ENCODE measurements at places on chromosomes 12 and 14. TPM values are rescaled to one million over a fixed set of nuclear protein-coding genes. Genes with fewer than 3 reads are reported as not detected.

- H3K27me3 ChIP-seq: no peaks in the 10 kb centered on the region
- peaks cover 11% of the 10 kb centered on the region for H3K4me1 ChIP-seq
- H3K36me3 ChIP-seq: no peaks in the 10 kb centered on the region
- H3K4me3 ChIP-seq: no peak overlapping the region
Observed at GRCh38 chr12:77116277-77116676, 50.9 kb upstream of the E2F7 start.

GRCh38 chr12:95721320-95721719 is 69.2 kb downstream of the NTN4 start:
- H3K4me1 ChIP-seq: no peaks in the 10 kb centered on the region
- H3K4me3 ChIP-seq: no peak overlapping the region
- no peak overlapping the region for H3K27ac ChIP-seq
- no peak for DNase-seq

- no peak for DNase-seq
- H3K4me3 ChIP-seq: no peak overlapping the region
- H3K36me3 ChIP-seq: no peaks in the 10 kb centered on the region
- H3K4me1 ChIP-seq: no peaks in the 10 kb centered on the region
- no peaks in the 10 kb centered on the region for H3K27me3 ChIP-seq
Observed at GRCh38 chr12:65367396-65367795, 88.9 kb downstream of the MSRB3 start.

DNA sequence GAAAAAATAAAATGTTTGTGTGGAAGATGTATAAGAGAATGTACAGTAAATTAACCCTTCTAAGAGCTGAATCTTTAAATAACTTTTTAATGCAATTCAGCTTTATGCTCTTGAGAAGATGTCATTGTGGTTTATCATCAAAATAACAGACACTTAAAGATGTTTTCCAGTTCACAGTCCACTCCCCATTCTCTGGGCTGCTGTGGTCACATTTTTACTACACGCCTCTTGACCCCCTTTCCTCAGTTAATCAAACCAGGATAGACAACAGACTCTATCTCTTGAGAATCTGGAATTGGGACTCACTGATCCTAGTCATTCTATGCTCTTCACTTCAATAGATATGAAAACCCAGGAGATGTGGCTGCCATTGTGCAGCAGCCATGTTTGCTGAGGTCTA is 24.7 kb upstream of the OR6J1 start:
- no peaks in the 10 kb centered on the region for H3K27me3 ChIP-seq
- H3K27ac ChIP-seq: no peak overlapping the region
- no peak for DNase-seq
- H3K4me1 ChIP-seq: no peaks in the 10 kb centered on the region
- H3K36me3 ChIP-seq: no peaks in the 10 kb centered on the region

- H3K4me1 ChIP-seq: peaks cover 29% of the 10 kb centered on the region
- no peaks in the 10 kb centered on the region for H3K36me3 ChIP-seq
Observed at GRCh38 chr12:121580959-121581685, at the start of gene KDM2B. Gene KDM2B (minus strand): TSS chr12:121581023. CDS start chr12:121580911, 112 bp downstream.

DNA sequence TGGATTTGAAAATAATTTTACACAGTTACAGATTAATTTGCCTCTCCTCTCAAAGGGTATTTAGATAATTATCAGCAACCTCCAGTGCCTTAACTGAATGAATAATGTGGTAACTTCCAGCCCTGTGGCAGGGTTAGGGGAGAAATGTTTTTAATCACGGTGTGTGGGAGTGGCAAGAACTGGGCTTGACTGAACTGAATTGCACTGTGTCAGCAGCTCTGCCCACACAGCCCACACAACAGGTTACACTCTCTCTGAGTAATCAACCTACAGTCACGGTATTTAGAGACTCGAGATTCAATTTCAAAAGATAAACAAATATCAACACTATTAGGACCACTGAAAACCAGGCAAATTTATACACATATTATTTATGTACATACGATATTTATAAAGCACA is 198.5 kb downstream of the KCNC2 start:
- H3K27ac ChIP-seq: no peak overlapping the region
- H3K4me1 ChIP-seq: no peaks in the 10 kb centered on the region
- H3K4me3 ChIP-seq: no peak overlapping the region
- H3K27me3 ChIP-seq: no peaks in the 10 kb centered on the region
- no peak for DNase-seq
- H3K36me3 ChIP-seq: no peaks in the 10 kb centered on the region

GRCh38 chr14:61746881-61747280 is 15.3 kb upstream of the SNAPC1 start:
- no peak for DNase-seq
- peaks cover 22% of the 10 kb centered on the region for H3K4me1 ChIP-seq
- H3K4me3 ChIP-seq: no peak overlapping the region
- H3K36me3 ChIP-seq: peaks cover 38% of the 10 kb centered on the region
- no peaks in the 10 kb centered on the region for H3K27me3 ChIP-seq

DNA sequence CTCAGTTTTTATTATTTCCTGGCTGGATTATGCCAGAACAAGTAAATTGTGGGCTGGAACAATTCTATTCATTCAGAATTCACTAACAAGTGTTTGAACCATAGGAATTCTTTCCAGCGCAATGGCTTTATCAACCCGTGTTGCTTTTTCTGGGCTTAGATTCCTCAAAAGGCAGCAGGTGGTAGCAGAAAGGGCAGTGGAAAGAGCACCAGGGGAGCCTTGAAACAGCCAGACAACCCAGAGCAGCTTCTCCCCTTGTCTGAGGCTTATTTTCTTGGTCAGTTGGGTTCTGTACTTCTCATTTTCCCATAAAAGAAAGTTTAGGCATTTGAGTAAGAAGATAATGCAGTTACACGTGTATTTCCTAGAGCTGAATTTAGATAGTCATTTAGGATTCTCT is 130.7 kb downstream of the OTOGL start:
- no peaks in the 10 kb centered on the region for H3K4me1 ChIP-seq
- no peak overlapping the region for H3K27ac ChIP-seq
- DNase-seq: peak; percentile 4
- no peaks in the 10 kb centered on the region for H3K36me3 ChIP-seq
- no peaks in the 10 kb centered on the region for H3K27me3 ChIP-seq

- H3K27ac ChIP-seq: no peak overlapping the region
- H3K36me3 ChIP-seq: no peaks in the 10 kb centered on the region
- 0 out of 2 replicates have a peak, but pooled peaks cover 1% of the 10 kb centered on the region for H3K27me3 ChIP-seq
- peaks cover under 1% of the 10 kb centered on the region for H3K4me1 ChIP-seq
- H3K4me3 ChIP-seq: no peak overlapping the region
- DNase-seq: no peak
Observed at GRCh38 chr14:93794756-93795155, 6.5 kb upstream of the PRIMA1 start.

Gene ADAMTS20
- not detected for total RNA-seq

GRCh38 chr14:103189481-103190470 is 66.5 kb downstream of the TNFAIP2 start:
- no peaks in the 10 kb centered on the region for H3K36me3 ChIP-seq
- no peak overlapping the region for H3K27ac ChIP-seq
- no peaks in the 10 kb centered on the region for H3K4me1 ChIP-seq
- no peak overlapping the region for H3K4me3 ChIP-seq
- no peak for DNase-seq
- H3K27me3 ChIP-seq: no peaks in the 10 kb centered on the region

DNA sequence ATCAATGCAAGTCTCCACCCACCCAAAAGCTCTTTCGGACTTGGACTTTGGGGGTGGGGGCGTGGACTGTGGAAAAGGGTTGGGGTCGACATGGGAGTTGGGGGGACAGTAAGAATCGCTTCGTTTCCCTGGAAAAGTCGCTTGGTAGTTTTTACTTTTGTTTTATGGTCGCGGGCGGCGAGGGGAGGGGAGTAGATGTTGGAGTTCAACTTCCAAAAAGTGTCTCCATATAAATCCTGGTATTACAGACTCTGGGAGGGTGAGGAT is 568 bp upstream of the BCL11B start:
- H3K27ac ChIP-seq: no peak overlapping the region
- H3K4me1 ChIP-seq: peaks cover 11% of the 10 kb centered on the region
- H3K36me3 ChIP-seq: no peaks in the 10 kb centered on the region
- DNase-seq: no peak
- H3K4me3 ChIP-seq: peak overlapping the region; percentile 64

GRCh38 chr12:89960607-89961394 is 252.2 kb upstream of the ATP2B1 start:
- no peak overlapping the region for H3K4me3 ChIP-seq
- no peak overlapping the region for H3K27ac ChIP-seq
- no peaks in the 10 kb centered on the region for H3K27me3 ChIP-seq
- H3K36me3 ChIP-seq: no peaks in the 10 kb centered on the region
- no peak for DNase-seq

GRCh38 chr12:79859646-79860045 is 75.3 kb downstream of the PPP1R12A start:
- no peaks in the 10 kb centered on the region for H3K36me3 ChIP-seq
- no peaks in the 10 kb centered on the region for H3K27me3 ChIP-seq
- no peaks in the 10 kb centered on the region for H3K4me1 ChIP-seq
- no peak overlapping the region for H3K27ac ChIP-seq

Gene BDKRB1
- total RNA-seq: not detected

DNA sequence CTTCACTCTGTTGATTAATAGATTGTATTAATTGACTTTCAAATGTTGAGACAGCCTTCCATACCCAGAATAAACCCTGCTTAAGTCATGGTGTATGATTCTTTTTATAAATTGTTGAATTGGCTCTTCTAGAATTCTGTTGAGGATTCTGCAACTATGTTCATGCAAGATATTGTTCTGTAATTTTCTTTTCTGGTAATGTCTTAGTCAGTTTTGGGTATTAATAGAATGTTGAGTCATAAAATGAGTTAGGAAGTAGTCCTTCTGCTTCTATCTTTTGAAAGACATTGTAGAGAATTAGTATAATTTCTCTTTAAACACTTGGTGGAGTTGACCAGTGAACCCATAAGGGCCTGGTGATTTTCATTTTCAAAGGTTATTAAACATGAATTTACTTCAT is 958.9 kb downstream of the LRFN5 start:
- H3K36me3 ChIP-seq: no peaks in the 10 kb centered on the region
- H3K4me1 ChIP-seq: no peaks in the 10 kb centered on the region
- no peaks in the 10 kb centered on the region for H3K27me3 ChIP-seq
- no peak for DNase-seq
- H3K4me3 ChIP-seq: no peak overlapping the region

- H3K4me3 ChIP-seq: no peak overlapping the region
- H3K36me3 ChIP-seq: no peaks in the 10 kb centered on the region
- no peaks in the 10 kb centered on the region for H3K4me1 ChIP-seq
- no peak overlapping the region for H3K27ac ChIP-seq
- H3K27me3 ChIP-seq: no peaks in the 10 kb centered on the region
Observed at GRCh38 chr12:87119713-87120112, 863.5 kb upstream of the MGAT4C start.

Gene LPAR5
- total RNA-seq: 5.2 TPM

GRCh38 chr12:40439771-40440492 is 215.1 kb downstream of the LRRK2 start:
- no peaks in the 10 kb centered on the region for H3K4me1 ChIP-seq
- no peaks in the 10 kb centered on the region for H3K27me3 ChIP-seq
- no peaks in the 10 kb centered on the region for H3K36me3 ChIP-seq

- no peak for DNase-seq
- H3K27me3 ChIP-seq: no peaks in the 10 kb centered on the region
- no peak overlapping the region for H3K4me3 ChIP-seq
- H3K27ac ChIP-seq: no peak overlapping the region
Observed at GRCh38 chr12:62297321-62297720, 37.1 kb downstream of the USP15 start.

DNA sequence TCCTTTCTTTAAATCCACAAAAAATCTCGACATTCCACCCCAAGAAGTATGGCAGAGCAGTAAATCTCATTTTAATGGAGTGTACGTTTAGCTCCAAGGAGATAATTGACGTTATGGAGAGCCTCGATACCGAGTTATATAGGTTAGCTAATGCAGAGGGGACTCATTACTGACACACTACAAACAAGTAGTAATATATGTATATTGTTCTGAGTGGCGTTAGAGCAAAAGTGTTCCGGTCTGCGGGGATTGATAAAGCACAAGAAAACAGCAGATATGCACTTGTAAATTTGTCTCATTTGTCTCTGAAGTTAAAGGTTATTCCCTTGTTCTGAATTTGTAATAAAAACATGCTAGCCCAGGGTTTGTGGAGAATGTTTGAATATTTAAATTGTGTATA is 84.1 kb downstream of the BCL11B start:
- no peaks in the 10 kb centered on the region for H3K4me1 ChIP-seq
- DNase-seq: no peak
- no peaks in the 10 kb centered on the region for H3K27me3 ChIP-seq
- H3K4me3 ChIP-seq: no peak overlapping the region

Gene MEG3
- total RNA-seq: 2.5 TPM

Measured in HCT116 (cell line).